ENCODE measurements at places on chromosomes 16 and 17.

DNA sequence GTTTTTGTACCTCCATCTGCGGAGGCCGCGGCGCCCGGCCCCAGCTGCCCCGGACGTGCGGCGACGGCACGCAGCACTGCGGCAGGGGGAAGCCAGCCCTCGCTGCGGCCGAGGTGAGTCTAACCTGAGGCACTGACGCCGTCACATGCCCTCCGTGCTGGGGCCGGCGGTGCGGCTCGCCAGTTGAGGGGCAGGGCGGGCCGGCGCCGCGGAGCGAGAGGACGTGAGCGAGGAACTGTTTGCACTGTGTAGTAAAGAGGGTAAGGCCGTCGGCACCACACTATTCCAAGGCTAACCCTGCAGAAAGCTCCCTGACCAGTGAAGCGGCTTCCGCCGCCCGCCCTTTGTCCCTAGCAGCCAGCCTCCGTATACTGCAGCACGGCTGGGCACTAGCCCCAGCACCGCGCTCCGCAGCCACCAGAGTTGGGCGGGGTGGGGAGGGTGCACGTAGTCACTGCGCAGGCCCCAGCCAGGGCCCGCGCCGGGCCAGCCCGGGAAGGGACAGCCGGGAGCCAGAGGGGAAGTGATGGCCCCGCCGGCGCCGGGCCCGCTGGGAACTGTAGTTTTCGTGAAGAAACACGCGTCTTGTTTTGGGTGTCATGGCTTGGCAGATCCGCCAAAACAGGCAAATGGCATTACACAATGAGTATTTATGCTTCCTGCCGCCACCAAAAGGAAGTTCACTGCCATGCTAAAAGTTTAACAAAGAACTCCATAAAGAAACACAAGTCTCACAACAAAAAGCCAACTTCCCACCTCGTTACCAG, 580 bp upstream of the KANSL1 start:
- DNase-seq = peak; percentile 74

DNA sequence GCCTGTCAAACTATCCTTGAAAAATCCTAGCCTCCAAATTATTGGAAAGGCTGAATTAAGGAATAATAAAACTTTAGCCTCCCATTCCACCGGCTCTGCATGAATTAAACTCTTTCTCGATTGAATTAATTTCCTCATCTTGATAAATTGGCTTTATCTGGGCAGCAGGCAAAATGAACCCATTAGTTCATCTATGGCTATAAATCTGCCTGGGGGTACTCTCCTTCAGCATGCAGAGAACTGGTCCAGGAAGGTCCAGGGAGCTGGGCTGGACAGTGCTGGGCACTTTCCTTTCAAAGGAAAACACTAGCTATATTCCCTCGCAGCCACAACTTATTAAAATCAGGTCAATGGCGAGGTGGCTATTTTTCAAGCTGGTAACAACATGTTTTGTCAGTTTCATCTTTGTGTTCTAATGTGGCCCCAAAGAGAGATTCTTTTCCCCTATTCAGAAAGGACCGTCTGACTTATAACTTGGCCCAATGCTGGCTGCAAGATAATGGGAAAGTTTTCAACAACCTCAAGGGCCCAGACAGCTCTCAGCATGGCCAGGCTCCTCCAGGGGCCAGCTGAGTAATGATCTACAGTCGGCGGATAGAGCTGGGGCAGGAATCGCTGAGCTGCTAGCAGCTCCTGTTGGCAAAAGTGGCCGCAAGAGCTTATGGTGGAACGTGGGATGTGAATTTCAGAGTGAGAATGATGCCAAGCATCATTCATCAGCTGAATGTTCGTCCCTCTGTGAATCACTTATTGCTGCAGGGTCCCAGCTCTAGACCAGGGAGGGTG, 326.9 kb downstream of the SLC39A11 start:
- DNase-seq = no peak

DNA sequence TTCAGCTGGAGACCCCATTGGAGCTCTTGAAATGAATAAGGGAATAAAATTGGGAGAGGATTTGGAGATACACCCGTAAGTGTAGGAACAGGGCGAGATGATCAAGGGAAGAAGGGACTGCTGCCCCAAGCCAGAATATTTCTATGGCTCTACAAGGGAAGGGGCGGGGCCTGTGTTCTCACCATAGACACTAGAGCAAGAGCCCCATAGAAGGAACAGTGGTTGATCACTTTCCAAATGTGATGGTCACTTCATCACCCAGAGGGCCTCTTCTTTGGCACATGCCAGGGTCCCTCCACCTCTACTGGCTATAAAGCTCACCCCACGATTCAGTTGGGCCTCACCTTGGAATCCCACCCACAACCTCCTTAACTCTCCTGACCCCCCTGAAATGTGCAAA, 25.0 kb downstream of the GPRC5B start:
- no peak for DNase-seq

- DNase-seq = no peak
These were observed 309.8 kb downstream of the XYLT1 start for GRCh38 chr16:17160920-17161431.

DNA sequence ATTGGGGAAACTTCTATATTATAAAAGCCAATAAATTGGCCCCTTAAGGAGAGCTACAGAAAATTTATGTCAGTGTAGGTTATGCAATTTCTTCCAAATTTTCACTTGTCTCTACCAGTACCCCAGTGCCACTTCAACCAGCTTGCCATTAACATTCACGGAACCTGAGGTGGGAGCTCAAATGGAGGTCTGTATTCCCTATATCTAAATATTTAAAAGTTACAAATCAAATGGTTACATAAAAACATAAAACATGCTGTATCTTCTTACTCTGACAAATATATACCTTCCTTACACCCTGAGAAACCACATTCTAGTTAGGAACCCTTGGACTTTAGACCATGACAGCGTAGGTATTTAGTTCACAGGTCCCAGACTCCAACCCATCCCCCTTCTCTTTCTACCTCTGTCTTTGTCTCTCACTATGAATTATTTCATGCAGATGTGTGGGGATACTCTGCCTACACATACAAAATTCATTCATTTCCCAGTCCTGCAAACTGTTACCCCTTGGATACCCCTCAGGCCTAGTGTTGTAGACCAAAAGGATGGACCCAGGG, 127.8 kb upstream of the PMFBP1 start:
- no peak for DNase-seq

DNA sequence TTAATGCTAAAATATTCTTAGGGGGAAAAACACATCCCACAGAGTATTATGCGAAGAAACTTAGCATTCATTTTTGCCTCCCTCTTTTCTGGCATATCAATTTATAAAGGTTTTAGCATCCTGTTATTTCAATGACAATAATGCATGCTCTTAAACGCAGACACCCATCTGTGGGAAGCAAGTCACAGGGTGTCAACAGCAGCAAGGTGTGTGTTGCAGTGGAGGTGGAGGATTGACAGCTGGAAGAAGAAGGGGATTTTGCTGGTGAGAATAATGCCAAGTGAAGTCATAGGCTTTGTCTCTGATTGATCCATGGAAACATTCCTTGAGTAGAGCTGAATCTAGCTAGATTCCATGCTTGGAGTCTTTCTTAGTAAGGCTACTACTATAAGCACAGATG, 498.1 kb downstream of the NPIPA7 start:
- DNase-seq = no peak

DNA sequence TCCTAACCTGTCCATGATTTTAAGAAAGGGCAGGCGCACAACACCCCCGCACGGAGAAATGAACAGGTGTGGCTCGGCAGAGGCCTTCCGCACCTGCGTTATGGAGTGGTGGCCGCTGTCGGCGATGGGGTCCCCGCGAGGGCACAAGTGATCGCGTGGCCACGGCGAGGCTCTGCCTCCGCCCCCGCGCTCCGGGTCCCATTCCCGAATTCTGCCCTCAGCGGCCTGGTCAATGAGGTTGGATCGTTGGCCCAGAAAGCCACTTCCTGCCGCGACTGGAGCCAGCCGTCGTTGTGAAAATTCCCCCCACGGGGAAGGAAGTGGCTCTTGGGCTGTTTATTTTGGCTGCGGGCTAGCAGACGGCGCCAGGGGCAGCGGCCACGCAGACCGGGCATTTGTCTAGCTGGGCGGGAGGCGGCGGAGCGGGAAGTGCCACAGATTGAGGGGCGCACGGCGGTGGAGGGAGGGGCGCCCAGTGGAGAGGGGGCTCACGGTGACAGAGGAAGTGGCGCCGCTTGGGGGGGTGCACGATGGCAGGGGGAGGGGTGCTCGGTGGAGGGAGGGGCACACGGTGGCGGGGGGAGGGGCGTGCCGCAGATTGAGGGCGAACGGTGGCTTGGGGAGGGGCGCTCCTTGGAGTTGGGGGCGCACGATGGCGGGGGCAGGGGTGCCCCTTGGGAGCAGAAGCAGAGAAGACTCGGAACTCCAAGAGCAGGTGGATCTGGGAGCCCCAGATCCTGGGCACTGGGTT, 25.0 kb downstream of the MRC2 start:
- no peak for DNase-seq
